Dermis blood vessel endothelial cell (primary cell): ENCODE measurements at places on chromosomes 5 and 9. TPM values are rescaled to one million over a fixed set of nuclear protein-coding genes. Genes with fewer than 3 reads are reported as not detected.

- DNase-seq: no peak
These were observed 32.4 kb upstream of the IL33 start for GRCh38 chr9:6183227-6183551.

GRCh38 chr9:115042781-115043509 lies 75.0 kb downstream of the TNC start:
- no peak for DNase-seq

DNA sequence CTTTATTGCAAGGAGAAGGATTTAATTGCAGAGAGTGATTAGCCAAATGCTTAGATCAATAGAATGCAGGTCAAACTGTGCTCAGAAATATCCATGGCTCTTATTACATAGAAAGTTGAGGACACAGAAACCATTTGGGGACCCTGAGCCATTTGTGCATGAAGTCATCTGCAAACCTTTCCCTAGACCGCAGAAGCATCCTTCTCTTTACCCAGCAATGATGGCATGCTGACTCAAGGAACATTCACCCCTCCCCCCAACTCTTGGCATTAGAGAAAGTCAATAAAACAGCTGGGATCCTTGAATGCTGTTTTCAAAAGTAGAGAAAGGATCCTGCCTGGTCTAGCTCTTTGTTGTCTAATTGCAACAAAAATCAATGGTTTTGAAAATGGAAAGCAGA lies 73.5 kb downstream of the PPP2R2B start:
- no peak for DNase-seq

- DNase-seq: no peak
These were observed 244.7 kb upstream of the GRAMD2B start for GRCh38 chr5:126178521-126178920.

DNA sequence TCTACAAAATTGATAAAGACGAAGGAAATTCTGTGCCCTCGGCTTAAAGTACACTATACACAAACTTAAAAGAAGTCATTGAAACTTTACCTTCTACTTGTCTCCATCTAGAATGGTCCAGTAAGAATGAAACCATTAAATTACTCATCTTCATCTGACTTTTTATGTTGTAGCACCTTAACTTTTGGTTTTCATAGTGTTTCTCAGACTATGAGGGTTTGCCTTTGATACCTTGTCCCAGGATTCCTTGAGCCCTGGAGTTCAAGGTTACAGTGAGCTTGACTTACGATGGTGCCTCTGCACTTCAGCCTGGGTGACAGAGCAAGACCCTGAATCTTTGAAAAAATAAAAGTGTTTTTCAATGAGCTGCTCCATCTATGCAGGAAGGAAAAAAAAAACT lies 132.2 kb downstream of the CDC42SE2 start:
- DNase-seq: no peak

- no peak for DNase-seq
These were observed 405.1 kb downstream of the KCTD16 start for GRCh38 chr5:144575736-144576135.

DNA sequence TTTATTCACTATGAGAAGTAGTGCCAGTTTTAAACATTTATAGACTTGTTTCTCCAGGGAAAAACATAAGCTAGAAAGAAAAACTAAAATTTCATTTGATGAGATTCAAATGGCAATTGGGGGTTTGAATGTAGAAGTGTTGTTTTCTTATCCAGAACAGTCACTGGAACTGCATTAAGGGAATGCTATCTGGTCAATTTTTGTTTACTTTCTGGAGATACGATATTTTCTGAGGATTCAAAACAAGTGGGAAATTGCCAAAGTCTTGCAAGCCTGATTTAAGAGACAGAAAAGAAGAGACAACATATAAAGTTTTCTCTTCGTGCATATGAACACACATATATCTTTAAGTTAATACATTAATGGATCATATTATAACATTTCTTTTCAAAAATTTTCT lies 118.4 kb downstream of the NXNL2 start:
- no peak for DNase-seq

- DNase-seq: peak; percentile 60
These were observed 1.0 kb downstream of the NIPSNAP3A start for GRCh38 chr9:104748359-104749031.

DNA sequence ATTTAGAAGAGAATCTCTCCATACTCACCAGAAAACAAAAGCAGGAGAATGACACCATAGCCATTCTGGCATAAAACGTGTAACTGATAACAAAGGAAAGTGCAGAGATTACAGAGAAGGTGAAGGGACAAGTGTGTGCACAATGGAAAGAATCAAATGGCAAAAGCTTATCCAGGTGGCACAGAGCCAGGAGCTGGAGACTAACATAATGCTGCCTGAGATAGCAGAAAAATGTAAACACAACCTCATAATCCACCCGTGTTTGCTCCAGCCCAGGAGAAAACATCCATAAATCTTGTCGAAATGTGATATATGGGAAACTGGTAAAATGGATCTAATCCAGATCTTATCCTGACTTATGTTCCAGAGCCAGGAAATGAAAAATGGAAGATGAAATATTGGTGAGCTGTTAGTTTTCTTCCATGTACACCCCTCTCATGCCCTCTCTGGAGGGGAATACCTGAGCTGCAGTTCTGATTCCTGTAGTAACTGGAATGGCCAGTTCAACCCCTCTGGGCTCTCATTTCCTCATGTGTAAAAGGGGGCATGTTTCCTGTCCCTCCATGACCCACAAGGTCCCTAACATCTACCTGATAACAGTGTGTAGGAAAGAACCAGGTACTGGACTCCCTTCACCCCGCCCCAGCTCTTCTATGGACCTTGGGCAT lies 212.3 kb upstream of the DAPK1 start:
- peak; percentile 2 for DNase-seq

- no peak for DNase-seq
These were observed 123.3 kb upstream of the TBC1D2 start for GRCh38 chr9:98378794-98379193.

GRCh38 chr5:99033014-99033900 lies 104.5 kb upstream of the CHD1 start:
- DNase-seq: peak; percentile 25

DNA sequence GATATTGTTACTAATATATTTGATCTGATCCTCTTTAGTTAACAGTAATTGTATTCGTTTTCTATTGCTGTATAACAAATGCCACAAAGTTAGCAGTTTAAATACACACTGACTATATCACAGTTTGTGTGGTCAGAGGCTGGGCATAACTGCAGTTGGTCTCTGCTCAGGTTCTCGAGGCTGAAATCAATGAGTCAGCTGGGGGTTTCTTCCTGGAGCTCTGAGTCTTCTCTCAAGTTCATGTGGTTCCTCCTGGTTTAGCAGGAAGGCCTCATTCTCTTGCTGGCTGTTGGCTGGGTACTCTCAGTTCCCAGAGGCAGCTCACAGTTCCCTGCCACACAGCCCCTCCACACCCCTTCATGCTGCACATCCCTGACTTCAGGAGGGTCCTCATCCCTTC lies 20.7 kb downstream of the COL23A1 start:
- DNase-seq: no peak

DNA sequence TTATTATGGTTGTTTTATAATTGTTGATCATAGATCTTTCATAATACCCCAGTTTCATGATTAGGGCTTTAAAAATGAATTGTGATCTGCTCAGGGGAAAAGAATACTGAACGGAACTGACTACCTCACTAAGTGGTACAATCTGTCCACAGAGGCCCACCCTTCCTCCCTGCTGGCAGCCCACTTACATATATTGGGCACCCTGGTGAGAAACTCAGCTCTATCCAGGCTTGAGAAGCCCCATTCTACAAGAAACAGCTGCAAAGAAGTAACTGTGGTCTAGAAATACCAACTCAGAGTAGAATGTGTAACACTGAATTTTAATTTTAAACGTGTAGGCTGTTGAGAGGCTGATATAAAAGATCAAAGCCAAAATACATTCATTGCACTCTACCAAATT lies 46.9 kb downstream of the TSSK1B start:
- DNase-seq: no peak

DNA sequence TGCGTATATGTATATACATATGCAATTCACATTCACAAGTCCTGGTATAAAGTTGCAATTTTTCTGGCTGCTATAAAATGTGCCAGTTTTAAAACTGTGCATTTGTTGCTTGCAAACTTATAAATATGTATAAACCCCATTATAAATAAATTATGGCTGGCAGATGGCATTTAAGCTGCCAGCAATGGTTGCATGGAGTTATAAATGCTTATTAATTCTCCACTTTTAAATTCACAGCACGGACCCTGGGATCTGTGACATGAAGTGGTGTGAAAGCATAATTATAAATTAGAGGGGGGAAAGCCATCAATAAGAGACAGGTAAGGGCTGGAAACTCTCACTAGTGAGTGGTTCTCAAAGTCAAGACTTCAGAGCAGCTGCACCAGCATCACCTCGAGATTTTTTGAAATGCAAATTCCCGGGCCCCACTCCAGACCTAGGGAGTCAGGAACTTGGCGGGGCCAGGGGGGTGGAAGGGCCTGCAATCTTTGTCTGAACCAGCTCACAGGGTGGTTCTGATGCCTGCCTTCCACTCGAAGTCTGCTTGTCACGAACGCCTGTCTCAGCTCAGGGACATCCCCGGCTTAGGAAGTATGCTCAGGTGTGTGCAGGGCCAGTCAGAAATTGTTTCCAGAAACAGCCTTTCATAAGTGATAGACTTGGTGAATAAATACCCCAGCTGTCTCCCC lies 16.9 kb downstream of the S1PR3 start:
- DNase-seq: no peak

GRCh38 chr9:19510907-19511306 lies 102.1 kb downstream of the ACER2 start:
- no peak for DNase-seq

GRCh38 chr9:84736536-84736935 lies 67.0 kb downstream of the NTRK2 start:
- DNase-seq: no peak

DNA sequence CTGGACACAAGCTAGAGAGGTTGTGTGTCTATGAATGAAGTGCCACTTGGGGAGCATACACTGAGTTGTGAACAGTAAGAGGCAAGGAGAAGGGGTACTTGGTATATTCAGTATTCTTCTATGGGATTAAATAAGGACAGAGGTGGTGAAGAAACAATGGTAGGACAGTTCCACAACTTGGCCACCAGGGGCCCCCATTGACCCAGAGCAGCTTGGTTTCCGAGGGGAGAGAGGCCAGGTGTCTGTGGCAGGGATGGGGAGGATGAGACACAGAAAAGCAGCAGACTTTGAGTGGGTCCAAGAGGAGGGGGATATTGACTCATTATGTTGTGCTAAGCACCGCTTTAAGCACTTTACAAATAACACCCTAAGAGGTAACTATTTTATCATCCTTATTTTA lies 220.6 kb downstream of the MELK start:
- DNase-seq: no peak

- DNase-seq: no peak
These were observed 567.2 kb downstream of the CAAP1 start for GRCh38 chr9:26325444-26325829.

- no peak for DNase-seq
These were observed 52.8 kb downstream of the ACTL7B start for GRCh38 chr9:108802967-108803366.

Gene RPL12
- total RNA-seq: 969 and 1,693 TPM in 2 replicates

Gene BNC2
- 8.6 and 12.1 TPM in 2 replicates for total RNA-seq

Gene ARL10
- total RNA-seq: 14.7 and 15.0 TPM in 2 replicates

Gene FAT2
- under 0.01 TPM in 2 replicates for total RNA-seq

Gene CIZ1
- 16.7 and 37.9 TPM in 2 replicates for total RNA-seq

Gene PCDHGA12
- total RNA-seq: 4.1 and 4.6 TPM in 2 replicates

Gene SPATA31A3
- total RNA-seq: not detected in 2 replicates
